ACHN (cell line): ENCODE measurements at places on chromosomes 5 and 9.

DNA sequence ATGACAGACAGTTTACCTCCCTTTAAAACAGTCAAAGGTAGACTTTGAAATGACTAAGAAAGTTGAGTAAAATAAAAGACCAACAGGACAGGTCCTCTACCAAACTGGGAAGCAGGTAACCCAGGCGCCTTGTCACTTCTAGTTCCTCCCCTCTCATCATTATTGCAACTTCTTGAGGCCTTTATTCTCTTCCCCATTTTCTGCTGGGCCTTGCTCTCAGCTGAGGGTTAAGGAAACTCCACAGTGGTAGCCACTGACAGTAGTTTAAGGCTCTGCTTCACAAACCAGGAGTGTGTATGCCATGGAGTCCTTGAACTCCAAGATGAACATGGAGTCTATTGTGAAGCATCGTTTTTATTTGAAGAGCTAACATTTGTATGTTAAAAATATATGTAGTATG lies 36.9 kb upstream of the TCERG1 start:
- no peak for DNase-seq

DNA sequence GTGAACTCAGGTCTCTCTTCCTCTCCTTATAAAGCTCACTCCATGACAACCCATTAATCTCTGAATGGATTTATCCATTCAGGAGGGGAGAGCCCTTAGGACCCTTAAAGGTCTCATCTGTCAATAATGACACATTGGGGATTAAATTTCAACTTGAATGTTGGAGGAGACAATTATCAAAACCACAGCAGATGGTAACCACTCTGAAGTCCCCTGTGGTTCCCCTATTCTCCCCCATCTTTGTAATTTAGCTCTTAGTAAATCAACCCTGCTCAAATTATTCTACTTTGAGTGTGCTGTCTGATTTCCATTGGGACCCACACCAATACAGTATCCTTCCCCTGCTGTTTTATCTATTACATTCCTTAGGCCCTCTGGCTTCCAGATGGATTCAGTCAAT lies 72.0 kb upstream of the RAI14 start:
- DNase-seq: no peak

- DNase-seq: no peak
Observed at GRCh38 chr9:108296056-108296455, 559.7 kb downstream of the ACTL7B start.

- DNase-seq: no peak
Observed at GRCh38 chr5:103293719-103294118, 35.2 kb downstream of the MACIR start.

DNA sequence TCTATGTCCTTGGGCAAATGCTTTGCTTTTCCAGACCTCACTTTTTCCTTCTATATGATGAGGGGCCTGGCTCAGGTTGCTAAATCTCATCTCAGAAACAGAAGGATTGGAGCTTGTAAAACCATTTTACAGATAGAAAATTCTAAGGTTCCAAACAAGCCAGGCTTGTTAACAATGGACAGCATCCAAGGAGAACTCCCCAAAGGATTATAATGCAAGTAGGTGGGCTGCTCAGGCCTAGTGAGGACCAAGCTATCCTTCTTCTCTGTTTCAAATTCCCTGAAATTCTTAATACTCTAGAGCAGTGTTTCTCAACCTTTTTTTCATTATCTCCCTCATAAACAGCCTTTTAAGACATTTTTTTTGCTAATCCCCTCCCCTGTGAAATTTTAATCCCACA lies 269.8 kb downstream of the TMEM38B start:
- no peak for DNase-seq

DNA sequence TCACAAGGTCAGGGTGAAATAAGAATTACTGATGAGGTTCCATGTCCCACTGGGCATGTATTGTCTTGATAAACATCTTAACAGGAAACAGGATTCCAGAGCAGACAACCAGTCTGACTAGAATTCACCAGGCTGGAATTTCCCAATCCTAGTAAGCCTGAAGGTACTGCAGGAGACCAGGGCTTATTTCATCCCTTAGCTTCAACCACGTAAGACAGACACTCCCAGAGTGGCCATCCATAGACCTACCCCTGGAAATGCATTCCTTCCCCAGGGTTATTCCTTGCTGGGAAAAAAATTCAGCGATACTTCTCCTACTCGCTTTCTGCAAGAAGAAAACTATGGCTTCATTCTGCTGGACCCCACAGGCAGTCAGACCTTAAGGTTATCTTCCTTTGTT lies 785.4 kb downstream of the NR2F1-AS1 start:
- no peak for DNase-seq

DNA sequence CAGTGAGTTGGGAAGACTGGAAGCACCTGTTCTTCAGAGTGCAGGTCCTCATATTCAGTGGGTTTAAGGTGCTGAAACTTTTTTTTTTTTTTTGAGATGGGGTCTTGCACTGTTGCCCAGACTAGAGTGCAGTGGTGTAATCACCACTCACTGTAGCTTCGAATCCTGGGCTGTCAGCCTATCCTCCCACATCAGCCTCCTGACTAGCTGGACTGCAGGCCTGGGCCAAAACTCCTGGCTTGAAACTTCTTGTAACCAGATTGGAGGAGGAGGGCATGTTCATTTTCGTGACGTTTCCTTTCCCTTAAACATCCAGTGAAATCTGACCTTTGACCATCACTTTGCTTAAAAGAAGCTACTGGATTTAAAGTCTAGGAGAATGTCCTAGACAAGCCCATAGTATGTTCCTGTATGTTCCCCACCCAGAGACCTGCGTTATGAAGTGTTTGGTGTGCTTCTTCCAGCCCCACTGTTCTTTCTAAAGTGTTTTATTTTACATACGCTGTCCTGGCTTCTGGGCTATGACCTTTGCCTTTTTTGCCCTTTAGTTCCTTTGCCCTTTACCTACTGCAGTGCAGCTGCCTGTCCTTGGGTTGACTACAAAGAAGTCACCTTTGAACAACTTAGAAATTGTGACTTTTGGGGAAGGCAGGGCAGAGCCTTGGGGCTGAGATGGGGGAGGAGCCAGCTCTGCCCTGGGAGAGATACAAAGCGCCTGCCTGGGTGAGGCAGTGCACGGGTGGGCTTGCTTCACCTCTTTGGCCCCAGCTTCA lies 18.4 kb downstream of the TENT4A start:
- DNase-seq: no peak

- DNase-seq: no peak
Observed at GRCh38 chr9:16348531-16348930, 521.9 kb downstream of the BNC2 start.

- no peak for DNase-seq
Observed at GRCh38 chr5:179340465-179340864, 4.8 kb downstream of the ADAMTS2 start.

DNA sequence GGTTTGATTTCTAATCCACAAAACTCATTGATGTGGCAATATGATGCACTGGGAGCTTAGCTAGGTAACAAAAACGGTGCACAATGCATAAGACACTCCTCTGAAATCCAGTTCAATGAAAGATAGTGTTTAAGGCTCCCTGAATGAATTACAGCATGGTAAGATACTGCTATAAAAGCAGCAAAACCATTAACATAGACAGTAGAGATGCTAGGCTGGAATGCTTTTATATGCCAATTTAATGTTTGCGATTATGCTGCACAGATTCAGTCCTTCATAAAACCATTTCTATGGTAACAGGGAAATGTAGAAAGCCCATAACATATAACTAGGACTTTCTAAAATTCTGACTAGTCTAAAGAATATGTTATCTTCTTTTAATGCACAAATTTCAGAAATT lies 180.8 kb upstream of the NUDT12 start:
- no peak for DNase-seq
